ENCODE measurements at places on chromosomes 12 and 14.

- no peak for DNase-seq
Observed at GRCh38 chr14:34502545-34503225, 36.8 kb downstream of the EAPP start.

GRCh38 chr14:67440513-67440912 is 28.5 kb upstream of the PLEK2 start:
- no peak for DNase-seq

DNA sequence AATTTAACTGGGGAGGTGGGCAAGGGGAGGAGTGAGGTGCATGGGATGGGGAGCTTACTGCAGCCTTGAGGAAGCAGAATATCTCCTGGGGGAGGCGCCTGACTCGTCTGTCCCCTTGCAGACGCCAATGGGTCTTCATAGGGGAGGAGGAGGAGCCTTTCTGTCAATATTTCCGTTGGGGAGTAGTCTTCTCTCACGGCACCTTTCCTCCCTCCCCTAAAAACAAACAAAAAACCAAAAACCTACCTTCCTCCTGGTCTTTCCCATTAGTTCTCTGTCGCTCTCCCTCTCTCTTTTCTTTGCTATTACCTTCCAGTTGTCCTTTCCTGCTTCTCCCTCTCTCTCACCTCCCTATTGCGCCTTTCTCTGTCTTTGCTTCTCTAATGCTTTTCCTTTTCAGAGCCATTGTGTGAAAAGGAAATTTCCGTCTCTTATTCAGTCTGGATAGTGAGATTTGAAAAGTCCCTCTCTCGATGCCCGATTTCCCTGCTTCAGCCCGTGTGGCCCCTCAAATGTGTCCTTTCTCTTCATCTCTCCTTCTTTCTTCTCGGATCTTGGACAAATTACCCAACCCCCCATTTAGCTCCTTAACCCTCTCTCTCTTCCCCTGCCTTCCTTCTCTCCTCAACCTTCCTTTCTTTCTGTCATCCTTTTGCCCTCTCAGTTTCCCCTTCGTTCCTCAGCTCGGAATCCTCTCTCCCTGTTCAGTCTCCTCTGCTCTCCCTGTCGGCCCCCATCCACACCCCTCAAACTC is 5.9 kb downstream of the GPR84 start:
- DNase-seq: peak; percentile 61

- DNase-seq: no peak
Observed at GRCh38 chr12:117466677-117467362, 105.4 kb upstream of the NOS1 start.

- DNase-seq: no peak
Observed at GRCh38 chr14:61308198-61308597, 13.2 kb upstream of the PRKCH start.

GRCh38 chr14:96274122-96274521 is 18.1 kb downstream of the BDKRB1 start:
- DNase-seq: no peak

- no peak for DNase-seq
Observed at GRCh38 chr12:23049180-23049579, 424.2 kb downstream of the ETNK1 start.

DNA sequence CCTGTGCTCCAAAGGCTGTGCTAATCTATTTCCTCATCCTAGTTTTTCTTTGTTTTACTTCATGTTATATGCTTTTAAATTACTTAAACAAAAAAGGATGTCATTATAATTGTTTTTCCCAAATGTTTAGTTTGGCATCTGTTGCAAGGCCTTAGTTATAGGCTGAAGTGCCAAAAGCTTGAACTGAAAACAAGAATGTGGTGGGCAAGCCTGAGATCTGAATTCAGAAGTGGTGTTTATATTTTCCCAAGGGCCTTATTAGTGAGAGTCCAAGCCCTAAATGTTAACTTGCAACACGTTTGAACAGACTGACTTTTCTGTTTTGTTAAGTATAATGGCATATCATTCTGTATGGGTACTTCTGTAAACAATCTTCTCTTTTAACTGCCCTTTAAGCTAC is 326.8 kb downstream of the CCDC91 start:
- no peak for DNase-seq

GRCh38 chr12:52278575-52279421 is 4.4 kb downstream of the KRT86 start:
- DNase-seq: peak; percentile 24

DNA sequence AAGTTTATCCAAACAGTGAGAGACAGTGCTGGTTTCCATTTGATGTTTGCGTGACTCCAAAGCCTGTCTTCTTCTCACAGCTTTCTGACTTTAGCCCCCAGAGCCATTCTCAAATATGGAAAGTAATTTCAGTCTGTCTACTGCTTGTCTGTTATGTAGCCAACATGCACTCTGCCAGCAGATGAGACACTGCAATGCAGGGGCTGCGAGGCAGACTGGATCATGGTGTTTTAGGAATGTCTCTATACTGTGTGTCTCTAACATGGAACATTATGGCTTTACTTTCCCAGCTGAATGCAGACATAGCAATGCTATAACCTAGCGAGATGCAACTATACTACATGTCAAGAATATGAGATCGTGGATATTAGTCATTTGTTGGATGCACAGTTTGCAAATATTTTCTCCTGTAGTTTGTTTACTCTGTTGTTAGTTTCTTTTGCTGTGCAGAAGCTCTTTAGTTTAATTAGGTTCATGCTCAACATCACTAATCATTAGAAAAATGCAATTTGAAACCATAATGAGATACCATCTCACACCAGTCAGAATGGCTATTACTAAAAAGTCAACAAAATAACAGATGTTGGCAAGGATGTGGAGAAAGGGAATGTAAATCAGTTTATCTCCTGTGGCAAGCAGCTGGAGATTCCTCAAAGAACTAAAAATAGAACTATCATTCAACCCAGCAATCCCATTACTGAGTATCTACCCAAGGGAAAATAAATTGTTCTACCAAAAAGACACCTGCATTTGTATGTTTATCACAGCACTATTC is 235.8 kb upstream of the TMTC1 start:
- DNase-seq: no peak

- DNase-seq: no peak
Observed at GRCh38 chr14:106691601-106692291, 1165.4 kb downstream of the TMEM121 start.

DNA sequence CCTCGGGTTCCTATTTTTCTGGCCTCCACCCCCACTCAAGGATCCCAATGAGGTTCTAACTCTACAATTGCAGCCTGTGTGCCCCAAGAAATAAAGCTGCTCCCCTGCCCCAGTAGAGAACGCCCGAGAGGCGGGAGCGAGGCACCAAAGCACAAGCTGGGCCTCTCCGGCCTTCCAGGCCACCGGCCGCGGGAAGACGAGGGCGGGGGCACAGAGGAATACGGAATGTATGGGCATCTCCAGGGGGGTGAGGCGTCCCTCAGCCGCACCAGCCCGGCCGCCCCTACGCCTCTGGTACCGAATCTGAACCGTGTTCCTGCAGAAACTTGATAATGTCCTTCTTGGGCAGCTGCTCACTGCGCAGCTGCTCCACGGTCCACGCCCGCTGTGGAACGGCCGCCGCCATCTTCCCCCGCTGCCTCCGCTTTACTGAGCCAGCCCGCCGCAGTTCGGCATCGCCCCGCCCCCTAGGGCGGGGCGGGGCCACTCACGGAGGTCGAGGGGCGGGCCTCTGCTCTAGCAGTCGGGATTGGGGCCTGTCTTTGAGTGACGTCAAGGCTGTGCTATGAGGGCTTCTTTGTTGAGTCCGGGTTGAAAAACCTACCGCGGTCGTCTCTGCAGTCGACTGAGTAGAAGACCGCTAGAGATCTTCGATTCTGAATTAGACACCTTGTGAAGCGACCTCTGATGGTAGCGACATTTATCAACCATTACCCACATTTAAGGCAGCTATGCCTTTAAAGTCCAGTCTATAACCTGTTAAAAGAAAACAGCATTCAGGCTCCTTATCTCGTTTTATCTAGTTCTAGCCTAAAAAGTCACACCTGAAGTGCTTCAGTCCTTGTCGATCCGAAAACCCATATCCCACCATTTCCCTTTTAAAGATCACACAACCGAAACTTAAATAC is at the start of gene FKBP3:
Gene FKBP3, minus strand, starts transcription at position 431 of the 908 bp plus-strand sequence. Its CDS starts 25 bp downstream, at position 406.
- peak; percentile 97 for DNase-seq

- no peak for DNase-seq
Observed at GRCh38 chr14:72753879-72754400, 140.0 kb downstream of the DPF3 start.

DNA sequence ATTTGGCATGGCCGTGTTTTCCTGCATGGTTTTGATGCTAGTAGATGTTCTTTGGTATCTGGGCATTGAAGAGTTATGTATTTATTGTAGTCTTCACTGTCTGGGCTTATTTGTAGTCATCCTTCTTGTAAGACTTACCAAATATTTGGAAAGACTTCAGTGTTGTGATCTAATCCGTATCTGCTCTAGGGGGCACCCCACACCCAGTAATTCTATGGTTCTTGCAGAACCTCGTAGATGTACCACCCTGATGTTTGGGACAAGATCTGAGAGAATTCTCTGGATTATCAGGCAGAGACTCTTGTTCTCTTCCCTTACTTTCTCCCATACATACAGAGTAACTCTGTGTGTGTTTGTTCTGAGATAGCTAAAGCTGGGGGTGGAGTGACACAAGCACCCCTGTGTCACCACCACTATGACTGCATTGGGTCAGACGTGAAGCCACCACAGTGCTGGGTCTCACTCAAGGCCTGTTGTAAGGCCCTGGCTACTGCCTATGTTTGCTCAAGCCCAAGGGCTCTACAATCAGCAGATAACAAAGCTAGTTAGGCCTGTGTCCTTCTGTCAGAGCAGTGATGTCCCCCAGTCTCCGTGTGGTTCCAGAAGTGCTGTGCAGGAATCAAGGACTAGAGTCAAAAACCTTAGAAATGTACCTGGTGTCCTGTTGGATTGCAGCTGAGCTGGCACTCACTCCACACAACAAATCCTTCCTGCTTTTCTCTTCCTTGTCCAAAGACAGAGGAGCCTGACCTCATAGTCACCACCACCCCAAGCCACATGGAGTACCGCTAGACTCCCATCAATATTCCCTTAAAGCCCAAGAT is 9.6 kb downstream of the RDH16 start:
- no peak for DNase-seq

DNA sequence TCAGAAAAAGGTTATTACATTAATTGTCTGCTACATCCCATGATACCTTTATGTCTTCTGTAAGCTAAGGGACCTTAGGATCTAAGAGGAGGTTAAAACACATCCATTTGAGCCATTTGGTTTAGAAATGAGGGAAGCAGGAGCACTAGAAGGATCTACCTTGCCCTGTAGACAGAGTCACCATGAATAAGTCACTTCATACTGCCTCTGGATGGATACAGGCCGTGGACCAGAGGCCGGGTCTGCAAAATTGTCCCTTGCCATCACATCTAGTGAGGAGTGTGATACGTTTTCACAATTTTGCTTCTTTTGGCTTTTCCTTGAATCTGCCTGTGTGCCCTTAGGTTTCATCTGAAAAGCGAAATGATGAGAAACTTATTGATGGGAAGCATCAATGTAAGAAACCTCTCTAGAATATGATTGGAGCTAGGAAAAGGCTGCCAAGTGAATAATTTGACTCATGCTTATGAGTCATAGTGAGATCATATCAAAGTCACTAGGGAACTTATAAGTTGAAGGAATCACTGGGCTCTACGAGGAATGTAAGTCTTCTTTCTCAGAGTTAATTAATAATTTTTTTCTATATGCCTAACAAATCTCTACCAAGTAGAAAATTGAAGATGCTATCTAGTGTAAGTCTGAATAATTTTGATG is 10.8 kb downstream of the GLRX5 start:
- DNase-seq: no peak

- DNase-seq: no peak
Observed at GRCh38 chr12:12563290-12563928, 746 bp upstream of the DUSP16 start.

GRCh38 chr14:58059126-58059525 is 92.9 kb downstream of the ARMH4 start:
- no peak for DNase-seq

- no peak for DNase-seq
Observed at GRCh38 chr12:122142857-122143256, 31.2 kb downstream of the IL31 start.

DNA sequence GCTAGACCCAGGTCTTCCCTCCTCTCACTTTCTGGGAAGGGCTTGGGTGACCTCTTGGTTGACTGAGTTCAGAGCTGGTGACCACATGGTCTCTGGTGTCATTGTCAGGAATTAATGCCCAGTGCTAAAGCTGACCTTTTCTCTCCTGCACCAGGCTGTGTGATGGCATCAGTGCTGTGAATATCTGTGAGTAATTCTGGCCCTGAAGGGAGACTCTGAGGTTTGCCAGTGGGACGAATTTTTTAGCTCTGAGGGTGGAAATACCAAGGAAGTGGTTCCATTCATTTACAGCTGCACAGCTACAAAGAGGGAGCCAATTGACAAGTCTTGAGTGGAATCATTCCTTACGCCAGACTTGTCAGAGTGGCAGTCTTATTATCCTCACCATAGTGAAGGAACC is 6.2 kb upstream of the KRT86 start:
- no peak for DNase-seq

GRCh38 chr14:89451229-89451628 is 34.2 kb upstream of the FOXN3 start:
- no peak for DNase-seq

GRCh38 chr12:27276275-27276674 is 32.2 kb downstream of the STK38L start:
- no peak for DNase-seq

GRCh38 chr12:51669996-51670395 is 79.0 kb downstream of the SCN8A start:
- no peak for DNase-seq

- DNase-seq: no peak
Observed at GRCh38 chr14:35374263-35374712, 30.3 kb downstream of the NFKBIA start.

DNA sequence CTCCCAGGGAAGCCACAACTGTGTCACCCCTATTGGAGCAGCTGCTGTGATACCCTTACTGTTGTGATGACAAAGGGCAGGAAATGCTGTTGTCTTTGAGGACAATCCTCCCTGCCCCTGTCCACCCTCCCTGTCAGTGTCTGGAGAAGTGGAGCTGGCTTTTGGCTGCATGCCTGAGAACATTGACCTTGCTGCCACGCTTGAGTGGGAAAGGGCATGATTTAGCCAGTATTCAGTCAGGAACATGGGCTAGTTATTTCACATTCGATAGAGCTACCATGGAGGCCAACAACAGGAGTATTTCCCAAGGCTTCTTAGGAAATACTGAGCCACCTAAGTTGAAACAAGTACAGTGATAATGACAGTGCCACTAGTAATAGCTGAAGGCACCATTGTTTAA is 59.4 kb downstream of the MYRFL start:
- no peak for DNase-seq

- DNase-seq: no peak
Observed at GRCh38 chr12:120006258-120006975, 17.4 kb downstream of the BICDL1 start.

GRCh38 chr14:69928111-69928523 is 48.9 kb downstream of the SMOC1 start:
- no peak for DNase-seq

DNA sequence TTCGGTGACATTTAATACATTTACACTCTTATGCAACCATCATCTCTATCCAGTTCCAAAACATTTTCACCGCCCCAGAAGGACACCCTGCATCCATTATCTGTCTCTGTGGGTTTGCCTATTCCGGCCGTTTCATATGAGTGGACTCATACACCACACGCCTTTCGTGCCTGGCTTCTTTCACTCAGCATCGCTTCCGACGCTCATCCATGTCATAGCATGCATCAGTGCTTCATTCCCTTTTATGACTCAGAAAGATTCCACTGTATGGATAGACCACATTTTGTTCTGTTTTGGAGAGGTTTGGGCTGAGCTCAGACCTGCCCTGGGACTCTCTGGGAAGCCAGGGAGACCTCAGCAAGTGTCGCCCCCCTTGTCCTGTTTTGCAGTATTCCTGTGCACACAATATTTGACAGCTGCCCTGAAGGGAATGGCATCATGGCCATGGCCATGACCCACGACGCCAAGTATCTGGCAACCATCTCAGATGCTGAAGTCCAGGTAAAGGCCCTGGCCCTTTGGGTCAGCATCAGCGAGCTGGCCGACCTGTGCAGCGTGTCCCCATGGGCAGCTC is 23.8 kb downstream of the CFAP251 start:
- no peak for DNase-seq

Data from NCI-H2227 treated with DMSO at 0.1 percent for 48 hours (cell line).